D341Med (cell line): ENCODE measurements at places on chromosomes 13 and 19.
A peak's percentile ranks its signal among the peaks of the same experiment; 100 is the strongest.

- no peak for DNase-seq
Observed at GRCh38 chr13:93108111-93108601, 118.5 kb upstream of the GPC6 start.

DNA sequence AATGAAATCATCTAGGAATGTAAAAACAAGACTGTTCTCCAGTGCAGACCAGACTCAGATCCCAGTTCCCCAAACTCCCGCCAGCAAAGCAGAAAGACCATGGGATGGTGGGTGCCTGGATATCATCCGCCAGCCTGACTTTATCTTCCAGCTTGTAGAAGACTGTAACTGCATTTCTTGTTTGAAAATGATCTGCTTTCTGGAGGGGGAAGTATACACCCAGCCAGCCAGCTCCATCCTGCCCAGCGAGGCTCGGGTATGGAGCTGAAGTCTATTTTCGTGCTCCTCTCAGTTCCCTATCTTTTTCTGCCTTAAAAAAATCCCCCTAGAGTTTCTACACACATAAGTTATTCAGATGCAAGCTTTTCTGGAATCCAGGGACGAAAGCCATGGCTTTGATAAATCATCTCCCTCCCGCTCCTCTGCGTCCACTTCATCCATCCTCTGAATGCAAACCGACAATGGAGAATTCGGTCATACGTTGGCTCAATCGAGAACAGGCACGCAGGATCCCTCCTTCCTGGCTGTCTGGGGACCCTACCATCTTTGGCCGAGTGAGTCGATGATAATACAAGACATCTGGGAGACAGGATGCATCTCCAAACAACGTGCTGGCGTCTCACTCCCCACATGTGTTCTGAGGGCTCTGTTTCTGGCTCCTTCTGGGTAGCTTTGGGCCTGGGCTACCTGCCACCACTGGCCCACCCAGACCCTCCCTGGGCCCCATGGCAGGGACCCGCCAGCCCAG, 31.2 kb downstream of the CEBPG start:
- DNase-seq = no peak

- DNase-seq = no peak
Observed at GRCh38 chr13:111555268-111555808, 234.9 kb downstream of the TEX29 start.

DNA sequence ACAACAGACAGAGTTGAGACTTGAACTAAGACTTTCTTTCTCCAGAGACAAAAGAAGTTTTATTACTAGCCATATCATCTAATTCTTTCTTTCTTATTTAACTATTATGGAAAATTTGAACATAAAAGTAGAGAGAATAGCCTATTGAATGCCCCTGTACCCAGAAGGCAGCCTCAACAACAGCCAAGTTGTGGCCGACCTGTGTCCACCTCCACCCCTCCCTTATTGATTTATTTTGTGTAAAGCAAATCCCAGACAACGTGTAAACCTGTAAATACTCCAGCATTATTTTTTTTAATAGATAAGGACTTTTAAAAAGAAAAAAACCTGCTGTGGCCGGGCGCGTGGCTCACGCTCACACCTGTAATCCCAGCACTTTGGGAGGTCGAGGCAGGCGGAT, 26.1 kb upstream of the FXYD3 start:
- DNase-seq = no peak

DNA sequence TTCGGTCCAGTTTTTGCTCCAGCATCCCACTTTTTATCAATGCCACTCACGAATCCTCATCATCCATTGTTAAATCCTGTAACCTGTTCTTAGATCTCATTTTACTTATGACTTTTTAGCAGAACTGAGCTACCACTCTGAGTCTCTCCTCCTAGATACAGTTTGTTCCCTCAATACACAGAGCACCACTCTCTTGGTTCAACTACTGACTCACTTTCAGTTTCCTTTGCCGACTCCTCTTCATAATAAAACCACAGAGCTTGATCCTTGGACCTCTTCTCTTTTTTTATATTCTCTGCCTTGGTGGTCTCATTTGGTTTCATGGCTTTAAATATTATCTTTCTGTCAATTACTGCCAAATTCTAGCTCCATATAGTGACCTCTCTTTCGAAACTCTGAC, 150.3 kb downstream of the SLITRK5 start:
- DNase-seq = no peak

DNA sequence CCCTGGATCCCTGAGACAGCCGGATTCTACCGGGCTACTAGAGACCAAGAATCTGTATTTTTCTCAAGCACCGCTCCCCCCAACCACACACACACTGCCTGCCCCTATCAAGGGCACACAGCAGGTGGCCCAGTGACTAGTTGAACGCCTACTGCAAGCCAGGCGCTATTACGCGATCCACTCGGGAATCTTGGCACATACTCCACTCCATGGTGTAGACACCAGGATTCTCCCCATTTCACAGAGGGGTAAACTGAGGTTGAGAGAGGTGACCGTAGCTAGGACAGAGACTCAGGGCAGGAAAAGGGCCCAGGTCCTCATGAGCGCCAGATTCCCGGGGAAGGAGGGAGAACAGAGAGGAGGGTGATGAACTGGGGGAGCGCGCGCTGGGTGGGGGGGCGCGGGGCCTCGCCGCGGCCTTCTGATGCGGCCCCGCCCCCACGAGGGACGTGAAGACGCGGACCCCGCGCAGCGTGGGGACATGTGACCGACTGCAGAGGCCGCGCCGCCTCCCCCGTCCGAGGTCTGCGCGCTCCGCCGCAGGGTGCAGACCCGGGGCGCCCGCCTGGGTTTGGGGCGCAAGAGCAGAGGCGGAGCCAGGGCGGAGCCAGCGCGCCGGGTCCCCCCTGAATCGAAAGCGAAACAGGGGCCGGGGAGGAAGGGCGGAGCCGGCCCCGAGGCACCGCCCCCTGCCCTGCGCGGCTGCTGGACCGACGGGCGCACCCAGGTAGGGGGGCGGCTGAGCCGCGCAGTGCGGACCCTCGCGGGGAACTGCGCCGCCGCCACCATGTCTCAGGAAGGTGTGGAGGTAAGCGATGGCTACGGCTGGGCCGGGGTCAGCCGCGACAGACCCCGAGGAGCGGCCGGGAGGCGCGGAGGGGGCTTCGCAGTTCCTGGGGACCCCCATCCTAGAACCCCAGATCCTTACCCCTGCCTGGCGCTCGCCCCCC, at the start of gene SHFL:
TSS of gene SHFL (plus strand) at position 677 of the 950 bp plus-strand sequence. CDS start at position 788, 111 bp downstream.
- peak; percentile 81 for DNase-seq

GRCh38 chr13:57045826-57046546, 94.7 kb upstream of the PRR20A start:
- no peak for DNase-seq

DNA sequence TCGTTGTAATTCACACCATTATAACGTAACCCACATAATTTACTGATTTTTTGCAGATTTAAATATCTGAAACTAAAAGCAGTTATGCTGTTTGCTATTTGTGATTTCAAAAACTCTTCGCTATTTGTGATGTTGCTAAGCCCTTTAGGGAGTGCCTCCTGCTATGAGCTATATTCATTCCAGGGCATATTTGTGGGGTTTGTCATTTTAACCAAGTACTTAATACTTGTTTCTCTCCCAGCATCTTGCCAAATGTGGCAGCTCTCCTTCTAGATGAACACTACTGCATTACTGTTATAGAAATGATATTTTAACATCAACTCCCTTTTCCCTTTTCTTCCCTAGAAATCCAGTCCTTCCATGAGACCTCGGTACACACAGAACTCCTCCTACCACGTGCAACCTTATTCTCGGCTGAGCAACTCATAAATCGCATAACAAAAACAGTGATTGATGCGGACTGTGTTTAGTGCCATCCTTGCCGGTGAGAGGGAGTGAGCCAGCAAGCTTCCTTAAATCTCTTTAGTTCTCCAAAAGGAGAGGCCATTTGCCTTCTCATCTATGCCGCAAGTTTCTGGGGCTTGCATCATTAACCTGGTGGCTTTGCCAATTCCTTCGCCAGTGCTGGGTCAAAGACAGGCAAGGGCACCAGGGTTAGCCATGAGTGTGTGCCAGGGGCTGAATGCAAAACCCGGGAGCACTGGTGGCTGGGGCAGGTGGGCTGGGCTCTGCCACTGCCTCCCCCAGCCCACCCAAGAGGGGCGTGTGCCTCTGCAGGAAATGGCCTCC, 33.4 kb downstream of the RFX2 start:
- no peak for DNase-seq

DNA sequence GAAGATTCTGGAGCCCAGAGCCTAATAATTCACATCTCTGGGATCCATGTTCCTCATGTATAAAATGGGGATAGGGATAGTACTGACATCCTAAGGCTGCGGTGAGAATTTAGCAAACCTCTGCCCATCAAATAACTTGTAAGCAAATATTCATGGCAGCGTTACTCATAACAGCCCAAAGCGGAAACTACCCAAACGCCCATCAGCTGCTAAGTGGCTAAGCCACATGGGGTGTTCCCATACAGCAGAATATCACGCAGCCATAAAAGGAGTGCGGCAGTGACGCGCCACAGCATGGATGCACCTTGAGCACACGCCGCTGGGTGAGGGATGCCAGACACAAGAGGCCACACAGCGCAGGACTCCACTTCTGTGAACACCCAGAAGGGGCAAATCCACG, 19.7 kb downstream of the VRK3 start:
- no peak for DNase-seq

DNA sequence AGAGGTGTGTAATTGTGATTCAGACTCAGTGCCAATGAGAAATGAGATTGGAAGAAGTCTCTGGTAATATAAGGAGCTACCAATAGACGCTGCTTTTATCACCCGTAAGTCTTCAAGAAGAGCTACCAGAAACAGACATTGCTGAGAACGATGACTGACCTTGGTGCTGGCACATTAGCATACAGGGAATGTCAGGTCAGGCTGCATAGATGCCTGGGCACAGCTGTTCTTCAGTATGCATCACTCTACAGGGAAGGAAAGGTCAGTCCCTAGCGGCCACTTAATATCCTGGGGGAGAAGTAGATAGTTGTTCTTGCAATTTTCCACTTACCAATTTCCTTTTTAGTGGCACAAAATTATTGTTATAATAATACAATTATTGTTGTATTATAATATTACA, 380.4 kb downstream of the PCDH9 start:
- no peak for DNase-seq

GRCh38 chr13:113401452-113402415, 37.8 kb upstream of the GRTP1 start:
- no peak for DNase-seq

GRCh38 chr13:20499986-20500385, 25.7 kb downstream of the CRYL1 start:
- DNase-seq = no peak

- no peak for DNase-seq
Observed at GRCh38 chr13:108323031-108323430, 53.5 kb downstream of the TNFSF13B start.

- DNase-seq = no peak
Observed at GRCh38 chr13:94419304-94419924, 60.1 kb downstream of the DCT start.

DNA sequence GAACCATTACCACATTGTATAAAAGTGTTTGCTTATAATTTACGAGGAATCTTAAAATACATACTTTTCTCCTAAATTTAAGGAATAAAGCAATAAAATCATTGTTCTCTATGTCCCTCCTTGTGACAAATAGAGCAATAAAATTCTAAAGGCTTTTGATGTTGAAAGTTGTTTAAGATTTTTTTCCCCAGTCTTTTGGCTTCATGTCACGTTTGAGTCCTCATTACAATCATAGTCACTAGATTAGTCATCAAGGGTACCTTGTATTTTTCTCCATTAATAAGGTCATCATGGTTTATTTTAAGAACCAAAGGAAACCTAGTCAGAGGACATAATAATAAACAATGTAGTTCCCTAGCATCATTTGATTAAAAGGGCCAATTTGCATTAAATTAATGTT, 3.2 kb downstream of the WBP4 start:
- DNase-seq = no peak

GRCh38 chr19:8468761-8469373, 24.1 kb downstream of the HNRNPM start:
- DNase-seq = no peak
